ENCODE measurements at places on chromosomes 12 and 14.

GRCh38 chr14:88590173-88590572 is 27.3 kb downstream of the ZC3H14 start:
- no peak for DNase-seq

DNA sequence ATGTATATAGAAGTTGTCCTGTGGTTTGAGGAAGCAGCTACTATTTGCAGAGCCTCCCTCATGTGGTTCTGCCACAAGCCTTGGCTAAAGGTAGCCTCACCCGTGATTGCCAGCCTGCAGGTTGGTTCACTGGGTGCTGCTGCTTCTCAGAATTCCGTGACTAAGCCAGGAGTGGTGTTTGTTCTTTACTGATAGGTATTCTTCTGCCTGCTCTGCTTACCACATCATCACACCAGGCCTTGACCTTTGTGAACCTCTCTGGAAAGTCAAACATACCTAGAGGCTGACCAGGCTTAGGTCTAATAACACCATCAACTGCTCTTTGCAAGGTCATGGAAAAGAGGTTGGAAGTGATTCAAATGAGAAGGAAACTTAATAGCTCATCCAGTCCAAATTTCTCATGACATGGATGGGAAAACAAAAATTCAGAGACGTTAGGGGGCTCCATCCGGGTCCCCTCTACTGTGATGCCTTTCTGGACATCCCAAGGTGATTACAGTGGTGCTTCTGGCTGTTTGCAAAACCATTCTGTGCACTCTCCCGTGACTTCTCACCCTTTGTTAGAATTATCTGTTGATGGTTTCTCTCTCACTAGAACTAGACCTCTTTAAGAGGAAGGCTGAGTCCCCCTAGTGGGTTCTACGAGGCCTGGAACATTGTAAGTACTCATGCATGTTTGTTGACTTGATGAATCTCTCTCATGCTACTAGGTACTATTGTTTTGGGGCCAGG is 8.5 kb upstream of the SOCS2 start:
- DNase-seq = no peak

DNA sequence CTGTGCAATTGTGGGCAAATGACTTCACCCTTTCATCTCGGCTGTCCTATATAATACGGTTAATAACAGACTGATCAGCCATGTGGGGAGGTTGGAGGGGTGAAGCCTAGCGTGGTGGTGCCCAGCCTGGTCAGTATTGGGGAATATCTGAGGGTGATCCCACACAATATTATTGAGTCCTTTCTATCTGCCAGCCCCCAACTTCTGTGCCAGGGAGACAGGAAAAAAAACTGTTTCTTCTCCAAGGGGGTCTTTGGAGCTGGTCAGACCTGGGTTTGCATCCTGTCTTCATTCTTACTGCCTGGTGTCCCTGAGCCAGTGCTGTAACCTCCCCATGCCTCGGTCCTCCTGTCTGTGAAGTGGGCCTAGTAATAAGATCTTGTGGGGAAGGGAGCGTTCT is 6.5 kb downstream of the CYP46A1 start:
- no peak for DNase-seq

GRCh38 chr12:79155683-79156082 is 291.1 kb downstream of the SYT1 start:
- DNase-seq = no peak

GRCh38 chr12:95257541-95257940 is 39.9 kb downstream of the VEZT start:
- no peak for DNase-seq

All from NCI-H1092 treated with DMSO at 0.1 percent for 48 hours (cell line).